ENCODE measurements at places on chromosomes 2 and 18.

DNA sequence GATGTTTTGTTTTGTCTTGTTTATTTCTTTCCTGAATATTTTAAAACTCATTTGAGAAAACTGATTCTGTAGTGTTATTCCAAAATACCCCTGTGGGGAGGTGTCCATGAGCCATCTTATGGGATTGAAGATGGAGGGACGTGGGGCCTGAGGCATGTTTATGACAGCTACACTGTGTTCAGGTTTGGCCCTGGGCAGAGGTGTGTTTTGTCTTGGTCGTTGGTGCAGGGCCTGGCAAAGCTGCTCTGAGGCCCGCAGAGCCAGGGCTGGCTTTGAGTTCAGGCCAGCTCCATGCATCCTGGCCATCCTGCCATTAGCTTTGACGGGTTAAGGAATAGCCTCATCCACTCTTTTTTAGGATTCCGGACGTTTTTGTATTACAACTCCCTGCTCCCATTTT, 68.9 kb downstream of the TMEM18 start:
- no peak for DNase-seq

DNA sequence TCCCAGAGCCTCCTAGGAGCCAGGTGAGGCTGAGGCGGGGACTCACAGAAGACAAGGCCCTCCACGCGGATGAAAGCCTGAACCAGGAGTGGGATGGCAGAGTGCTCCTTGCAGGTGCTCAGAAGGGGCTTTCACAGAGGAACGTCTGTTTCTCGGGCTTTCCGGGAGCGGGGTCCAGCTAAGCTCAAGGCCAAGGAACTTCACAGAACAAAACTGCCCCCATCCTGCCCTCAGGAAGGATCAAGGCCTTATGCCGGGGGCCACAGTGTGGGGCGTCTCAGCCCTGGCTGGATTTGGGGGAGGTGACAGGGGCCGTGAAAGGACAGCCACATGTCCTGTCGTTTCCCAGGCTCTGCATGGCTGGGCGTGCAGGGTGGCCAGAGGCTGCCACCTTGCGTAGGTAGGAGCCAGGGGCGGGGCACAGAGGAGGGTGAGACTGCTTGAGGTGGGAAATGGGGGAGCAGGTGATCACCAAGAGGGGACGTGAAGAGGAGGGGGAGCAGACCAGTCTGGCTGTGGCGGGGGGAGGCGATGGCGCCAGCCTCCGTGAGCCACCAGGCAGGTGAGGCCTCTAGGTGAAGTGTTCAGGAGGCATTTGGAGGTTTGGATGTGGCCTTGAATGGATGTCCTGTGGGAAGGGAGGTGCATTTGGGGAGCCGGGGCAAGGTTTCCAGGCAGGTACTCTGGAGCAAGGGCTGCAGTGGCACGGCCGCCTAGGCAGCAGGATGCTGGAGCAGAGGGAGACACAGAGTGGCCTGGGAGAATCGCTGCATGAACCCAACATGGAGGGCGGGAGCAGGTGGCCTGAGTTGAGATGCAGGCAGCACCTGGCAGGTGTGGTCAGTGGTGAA, 79.1 kb downstream of the TWIST2 start:
- peak; percentile 82 for DNase-seq

GRCh38 chr2:182144776-182145165, 159.1 kb downstream of the PPP1R1C start:
- DNase-seq, result no peak

DNA sequence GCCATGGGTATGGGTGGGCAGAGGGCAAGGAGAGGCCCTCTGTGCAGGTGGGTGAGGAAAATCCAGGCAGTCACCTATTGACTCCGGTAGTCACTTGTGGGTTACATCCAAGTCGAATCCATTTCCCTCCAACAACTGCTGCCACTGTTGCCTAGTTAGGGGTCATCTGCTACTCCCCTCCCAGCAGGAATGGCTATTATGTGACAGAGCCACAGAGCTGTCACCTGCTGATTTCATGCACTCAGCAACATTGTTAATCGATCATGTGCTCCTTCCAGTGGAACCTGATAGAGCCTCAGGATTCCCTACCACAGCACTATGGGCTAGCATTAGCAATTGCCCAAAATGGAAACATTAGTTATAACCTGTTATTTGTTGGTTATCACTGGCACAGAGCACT, 31.4 kb downstream of the POLR1A start:
- no peak for DNase-seq

- DNase-seq, result no peak
Measured at GRCh38 chr2:203590496-203590895, 55.4 kb upstream of the RAPH1 start.

- DNase-seq, result no peak
Measured at GRCh38 chr18:48728204-48728833, 189.5 kb downstream of the CTIF start.

GRCh38 chr2:76296438-76296837, 585.7 kb upstream of the GCFC2 start:
- no peak for DNase-seq

All from chondrocyte (in vitro differentiated cells).